ENCODE measurements at places on chromosomes 7 and 10.

DNA sequence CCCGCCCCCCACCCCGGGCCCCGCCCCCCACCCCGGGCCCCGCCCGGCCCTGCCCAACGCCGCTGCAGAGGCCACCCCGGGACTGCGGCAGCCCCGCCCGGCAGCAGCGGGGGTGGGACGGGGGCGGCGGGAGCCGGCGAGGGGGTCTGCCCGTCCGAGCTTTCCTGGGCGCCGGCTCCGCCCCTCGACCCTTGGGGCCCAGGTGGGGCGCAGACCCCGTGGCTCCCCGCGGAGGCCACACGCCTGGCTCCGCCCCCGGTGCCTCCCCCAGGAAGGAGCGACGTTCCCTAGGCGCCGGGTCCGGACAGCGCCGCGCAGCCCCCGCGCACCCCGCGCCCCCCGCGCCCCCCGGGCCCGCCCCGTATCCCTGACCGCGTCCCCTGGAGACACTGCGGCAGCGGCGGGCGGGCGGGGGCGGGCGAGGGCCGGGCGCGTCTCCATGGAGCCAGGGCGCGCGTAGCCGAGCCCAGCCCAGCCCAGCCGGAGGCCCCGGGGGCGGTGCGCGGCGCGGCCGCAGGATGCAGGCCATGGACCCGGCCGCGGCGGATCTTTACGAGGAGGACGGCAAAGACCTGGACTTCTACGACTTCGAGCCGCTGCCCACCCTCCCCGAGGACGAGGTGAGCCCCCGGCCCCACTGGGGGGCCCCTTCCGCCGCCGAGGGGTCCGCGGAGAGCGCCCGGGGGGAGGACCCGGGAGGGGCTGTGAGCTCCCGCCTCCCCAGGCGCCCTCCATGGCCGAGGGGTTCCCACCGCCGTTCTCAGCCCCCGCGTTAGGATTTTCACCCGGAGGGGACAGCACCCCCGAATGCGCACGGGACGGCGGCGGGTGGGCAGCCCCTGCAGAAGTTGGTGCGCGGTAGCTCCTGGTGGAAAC lies at the start of gene KNDC1:
Gene KNDC1 (plus strand): TSS at position 270 of the 876 bp plus-strand sequence. CDS start 249 bp downstream, at position 519.
- DNase-seq: no peak

- no peak for DNase-seq
These were observed 66.5 kb downstream of the RBM20 start for GRCh38 chr10:110710621-110711020.

DNA sequence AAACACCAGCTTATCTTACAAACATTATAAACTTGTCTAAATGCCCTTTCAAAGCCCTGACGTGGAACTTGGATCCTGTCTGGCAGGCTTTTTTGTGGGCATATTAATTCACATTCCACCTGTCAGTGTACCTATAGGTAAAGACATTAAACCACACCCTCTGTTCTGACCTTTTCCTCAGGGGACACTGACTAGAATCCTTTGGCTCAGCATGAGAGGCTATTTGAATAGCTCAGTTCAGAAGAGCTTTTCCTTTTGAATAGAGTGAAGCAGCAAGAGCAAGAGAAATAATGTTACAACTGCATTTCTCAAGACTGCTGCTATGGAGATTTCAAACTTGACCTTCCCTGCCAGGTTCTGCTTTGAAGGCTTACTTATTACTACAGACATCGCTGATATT lies 76.9 kb downstream of the CYP51A1 start:
- no peak for DNase-seq

DNA sequence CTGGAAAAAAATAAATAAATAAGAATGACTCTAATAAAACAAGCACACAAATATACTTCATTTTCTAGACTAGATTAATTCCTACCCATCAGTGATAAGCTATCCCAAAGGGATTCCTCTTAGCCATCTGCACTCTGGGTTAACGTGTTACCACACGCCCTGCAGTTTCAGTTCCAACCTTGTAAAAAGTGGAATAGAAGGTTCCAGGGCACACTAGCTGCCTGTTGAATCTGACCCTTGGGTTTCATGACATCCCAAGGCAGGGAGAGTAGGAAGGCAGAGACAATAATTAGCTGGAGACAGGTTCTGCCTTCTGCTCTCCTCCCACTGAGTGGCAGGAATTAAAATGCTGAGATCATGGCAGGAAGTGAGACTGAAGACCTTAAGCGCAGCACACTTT lies 33.5 kb downstream of the SLC37A3 start:
- no peak for DNase-seq

DNA sequence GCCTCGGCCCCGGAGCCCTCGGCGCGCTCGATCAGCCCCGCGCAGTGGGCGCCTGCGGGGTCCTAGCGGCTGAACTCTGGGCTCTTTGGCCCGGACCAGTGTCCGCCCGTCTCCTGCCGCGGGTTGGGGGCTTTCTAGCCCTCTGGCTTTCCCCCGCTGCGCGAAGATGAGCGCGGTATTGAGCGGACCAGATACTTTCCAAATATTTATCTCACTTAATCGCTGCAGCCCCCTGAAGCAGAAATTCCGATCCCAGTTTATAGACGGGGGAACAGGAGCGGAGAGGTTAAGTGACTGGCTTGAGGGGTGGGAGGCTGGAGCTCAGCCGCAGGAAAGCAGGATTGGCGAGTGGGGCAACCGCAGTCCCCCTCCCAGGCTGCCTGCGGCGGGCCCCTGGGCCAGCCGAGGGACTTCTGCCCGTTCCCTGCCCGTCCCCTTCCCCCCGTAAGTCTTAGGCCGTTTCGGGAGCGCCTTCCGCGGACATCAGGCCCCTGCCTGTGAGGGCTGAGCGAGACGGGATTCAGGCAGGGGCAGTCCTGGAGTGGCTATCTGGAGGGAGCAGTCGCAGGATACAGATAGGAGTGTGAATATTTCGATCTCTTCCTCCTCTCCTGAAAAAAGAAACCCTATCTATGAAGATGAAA lies 565 bp downstream of the STRIP2 start:
- DNase-seq: no peak

DNA sequence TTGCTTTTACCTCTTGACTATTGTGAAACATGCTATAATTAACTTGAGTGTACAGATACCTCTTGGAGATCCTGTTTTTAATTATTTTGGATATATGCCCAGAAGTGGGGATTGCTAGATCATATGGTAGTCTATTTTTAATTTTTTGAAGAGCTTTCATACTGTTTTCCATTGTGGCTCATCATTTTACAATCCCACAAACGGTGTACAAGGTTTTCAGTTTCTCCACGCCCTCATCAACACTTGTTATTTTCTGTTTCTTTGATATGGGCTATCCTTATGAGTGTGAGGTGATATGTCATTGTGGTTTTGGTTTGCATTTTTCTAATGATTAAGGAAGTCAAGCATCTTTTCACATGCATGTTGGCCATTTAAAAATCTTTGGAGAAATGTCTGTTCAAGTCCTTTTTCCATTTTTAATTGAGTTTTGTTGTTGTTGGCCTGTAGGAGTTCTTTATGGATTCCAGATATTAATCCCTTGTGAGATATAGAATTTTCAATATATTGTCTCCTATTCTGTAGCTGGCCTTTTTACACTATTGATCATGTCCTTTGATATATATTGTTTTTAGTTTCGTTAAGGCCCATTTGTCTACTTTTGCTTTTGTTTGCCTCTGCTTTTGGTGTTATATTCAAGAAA lies 7.5 kb downstream of the AGK start:
- peak; percentile 80 for DNase-seq

DNA sequence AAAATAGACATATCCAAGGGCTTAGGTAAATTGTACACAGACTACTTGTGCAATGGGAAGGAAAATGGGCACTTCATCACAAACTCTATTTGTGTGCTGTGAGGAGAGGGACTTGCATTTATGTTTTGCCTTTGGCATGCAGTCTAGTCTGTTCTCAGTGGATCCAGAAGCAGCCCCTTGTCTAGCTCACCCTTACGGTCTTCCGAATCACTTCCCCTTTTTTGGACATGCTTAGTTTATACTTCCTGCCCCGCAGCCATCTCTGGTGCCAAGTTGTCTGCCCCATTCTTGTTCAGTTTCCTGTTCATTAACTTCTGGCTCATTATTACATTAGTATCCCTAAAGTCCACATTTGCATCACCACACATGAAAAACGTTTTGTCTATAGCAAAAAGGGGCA lies 161.6 kb downstream of the NRCAM start:
- DNase-seq: no peak

DNA sequence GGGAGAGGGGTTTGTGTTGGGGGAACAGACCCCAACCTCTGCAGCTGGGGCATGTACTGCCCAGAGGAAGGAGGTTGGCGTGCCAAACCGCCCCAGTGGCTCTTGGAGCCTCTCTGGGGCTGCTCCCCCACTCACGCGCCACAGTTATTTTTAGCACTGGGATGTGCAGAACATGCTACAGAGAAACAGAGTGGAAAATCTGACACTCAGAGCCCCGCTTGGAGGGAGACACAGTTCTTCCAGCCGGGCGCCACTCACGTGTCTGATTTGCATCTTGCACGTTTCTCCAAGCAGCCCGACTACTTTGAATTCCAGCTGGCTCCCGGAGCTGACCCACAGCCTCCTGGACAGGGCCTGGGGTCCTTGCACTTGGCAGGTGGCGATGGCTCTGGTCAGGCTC lies 182.0 kb downstream of the RPS24 start:
- DNase-seq: no peak

GRCh38 chr10:27319752-27320431 lies 79.3 kb upstream of the ACBD5 start:
- no peak for DNase-seq

DNA sequence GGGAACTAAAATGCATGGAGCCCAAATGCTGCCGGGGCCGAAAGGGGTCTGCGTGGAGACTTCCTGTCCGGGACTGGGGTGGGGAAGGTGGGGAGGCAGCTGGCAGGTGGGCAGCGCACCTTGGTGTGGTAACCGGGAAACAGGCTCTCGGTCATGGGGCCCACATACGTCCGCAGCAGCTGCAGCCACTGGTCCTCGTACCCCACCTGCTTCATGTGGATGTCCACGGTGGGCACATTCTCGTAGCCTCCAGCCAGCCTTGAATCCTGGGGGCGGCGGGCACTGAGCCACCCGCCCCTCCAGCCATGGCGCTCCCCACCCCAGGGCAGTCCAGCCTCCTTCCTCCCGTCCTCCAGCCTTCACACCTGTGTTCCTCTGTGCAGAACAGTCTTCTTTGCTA lies 6.6 kb upstream of the MOGAT3 start:
- DNase-seq: no peak

DNA sequence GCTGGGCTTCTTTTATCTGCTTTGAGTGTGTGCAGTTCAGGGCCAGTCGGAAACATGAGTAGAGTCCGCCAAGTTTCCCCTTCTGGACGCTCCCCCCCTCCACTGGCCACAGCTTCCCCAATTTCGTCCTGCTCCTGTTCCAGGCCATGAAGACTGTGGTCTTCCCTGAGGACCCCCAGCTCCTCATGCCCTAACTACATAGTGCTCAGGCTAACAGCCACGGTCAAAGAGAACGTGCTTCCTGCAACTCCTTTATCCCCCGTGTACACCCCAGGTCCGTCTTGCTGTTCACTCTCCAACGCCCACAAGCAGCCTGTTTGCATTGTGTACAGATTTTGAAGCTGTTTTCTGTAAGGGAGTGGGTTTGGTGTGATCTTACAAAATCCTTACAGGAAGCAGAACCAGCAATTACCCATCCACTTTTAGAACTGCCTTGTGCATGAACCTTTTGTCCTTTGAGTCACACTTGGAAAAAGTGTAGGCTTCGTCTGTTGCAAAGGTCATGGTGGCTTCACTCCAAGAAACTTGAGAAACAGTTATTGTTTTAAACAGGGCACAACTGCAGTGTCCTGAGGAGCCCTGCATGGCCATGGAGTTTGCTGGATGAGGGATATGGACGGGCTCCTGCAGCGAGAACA lies 77.0 kb upstream of the FAM20C start:
- DNase-seq: no peak

DNA sequence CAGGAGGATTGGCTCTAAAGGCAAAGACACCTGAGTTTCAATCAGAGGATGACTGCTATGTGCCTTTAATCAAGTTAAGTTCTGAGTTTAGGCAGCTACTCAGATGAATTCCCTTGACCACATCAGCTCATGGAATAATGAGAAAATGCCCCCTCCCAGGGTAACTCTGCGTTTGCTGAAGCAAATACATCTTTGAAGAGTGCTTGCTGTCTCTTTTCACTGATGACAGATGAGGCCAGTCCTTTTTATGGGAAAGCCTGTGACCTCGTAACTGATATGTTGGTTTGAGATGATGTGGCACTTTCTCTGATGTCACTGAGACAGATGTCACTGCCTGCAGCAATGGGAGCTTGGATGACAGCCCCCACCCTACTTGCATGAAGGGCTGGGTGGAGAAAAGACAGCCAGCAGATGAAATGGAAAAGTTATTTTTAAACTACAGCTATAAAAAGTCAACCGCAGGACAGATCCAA lies 43.7 kb upstream of the DGKI start:
- no peak for DNase-seq

- no peak for DNase-seq
These were observed 39.8 kb upstream of the GPR22 start for GRCh38 chr7:107430057-107430456.

DNA sequence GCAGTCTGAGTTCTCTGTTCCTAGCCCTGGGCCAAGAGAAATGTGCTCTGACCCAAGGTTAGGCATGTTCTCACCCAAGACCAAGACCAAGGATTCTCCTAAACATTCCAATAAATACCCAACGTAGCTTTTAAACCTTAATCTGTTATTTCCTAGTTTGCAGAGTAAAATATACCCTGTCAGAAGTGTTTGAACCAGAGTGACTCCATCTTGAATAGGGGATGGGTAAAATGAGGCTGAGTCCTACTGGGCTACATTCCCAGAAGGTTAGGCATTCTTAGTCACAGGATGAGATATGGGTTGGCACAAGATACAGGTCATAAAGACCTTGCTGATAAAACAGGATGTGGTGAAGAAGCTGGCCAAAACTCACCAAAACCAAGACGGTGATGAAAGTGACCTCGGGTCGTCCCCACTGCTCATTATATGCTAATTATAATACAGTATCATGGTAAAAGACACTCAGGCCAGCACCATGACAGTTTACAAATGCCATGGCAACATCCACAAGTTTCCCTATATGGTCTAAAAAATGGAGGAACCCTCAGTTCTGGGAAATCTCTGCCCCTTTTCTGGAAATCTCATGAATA lies 27.7 kb downstream of the PLXNA4 start:
- DNase-seq: no peak

DNA sequence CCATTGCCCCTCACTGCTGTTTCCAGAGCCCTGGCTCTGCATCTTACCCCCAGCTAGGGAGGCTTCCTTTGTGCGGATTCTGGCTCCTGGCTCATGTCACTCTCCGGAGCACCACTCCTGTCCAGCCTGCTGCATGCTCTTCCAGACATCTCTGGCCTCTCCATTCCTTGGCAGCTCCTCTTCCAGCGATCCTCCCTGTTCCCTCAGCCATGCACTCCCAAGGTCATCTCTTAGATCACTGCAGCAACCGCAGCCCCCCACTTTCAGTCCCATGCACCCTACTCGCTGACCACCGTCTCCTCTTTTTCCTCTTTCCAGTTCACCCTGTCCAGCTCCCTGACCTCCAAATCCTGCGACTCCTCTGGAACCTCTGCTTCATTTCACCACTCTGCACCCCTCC lies 6.9 kb upstream of the SMARCD3 start:
- no peak for DNase-seq

DNA sequence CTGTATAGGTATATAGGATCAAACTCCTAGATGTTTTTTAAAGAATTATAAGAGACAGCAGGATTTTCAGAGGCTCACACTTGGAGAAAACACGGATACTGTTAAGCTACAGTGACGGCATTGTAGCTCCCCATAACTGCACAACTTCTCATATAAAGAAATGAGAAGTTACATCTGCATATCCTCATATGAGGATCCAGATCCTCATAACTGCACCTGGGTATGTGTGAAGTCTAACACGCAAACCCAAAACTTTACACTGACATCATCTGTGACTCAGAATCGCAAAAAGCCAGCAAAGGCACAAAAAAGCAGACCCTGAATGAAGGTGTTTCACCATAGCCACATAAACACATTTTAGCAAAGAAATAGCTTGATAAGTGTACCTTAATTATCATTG lies 34.1 kb downstream of the NEBL start:
- DNase-seq: no peak

- DNase-seq: no peak
These were observed 138.7 kb upstream of the CELF2 start for GRCh38 chr10:10878963-10879362.

Data from NCI-H1092 (cell line).